Suppressor macrophage treated with lipopolysaccharide for 4 hours (primary cell): ENCODE measurements at places on chromosomes 13 and 19.

- peak; percentile 82 for DNase-seq
Measured at GRCh38 chr13:27826379-27827353, 34.4 kb downstream of the GSX1 start.

DNA sequence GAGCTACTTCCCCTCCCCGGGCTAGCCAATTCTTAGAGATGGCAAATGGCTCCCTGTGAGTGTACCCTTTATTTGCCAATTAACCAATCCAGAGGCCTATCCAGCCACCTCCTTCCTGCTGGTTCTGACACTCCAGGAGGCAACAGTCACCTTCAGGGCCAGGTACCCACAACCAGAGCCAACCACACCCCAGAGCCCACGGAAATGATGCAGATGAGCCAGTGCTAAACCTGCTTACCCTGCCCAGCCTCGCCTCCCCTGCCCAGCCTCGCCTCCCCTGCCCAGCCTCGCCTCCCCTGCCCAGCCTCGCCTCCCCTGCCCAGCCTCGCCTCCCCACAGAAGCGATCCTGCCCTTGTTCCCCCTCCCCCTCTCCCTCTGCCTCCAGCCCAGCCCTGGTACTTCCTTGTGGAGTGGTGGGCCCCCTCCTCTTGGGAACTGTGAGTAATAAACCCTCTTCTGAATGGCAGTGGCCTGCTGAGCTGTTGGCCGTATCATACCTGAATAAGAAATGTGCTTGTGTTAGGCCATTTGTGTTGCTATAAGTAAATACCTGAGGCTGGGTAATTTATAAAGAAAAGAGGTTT lies 173.8 kb upstream of the RNF113B start:
- no peak for DNase-seq

GRCh38 chr13:41660411-41660810 lies 203.1 kb downstream of the RGCC start:
- DNase-seq: no peak

DNA sequence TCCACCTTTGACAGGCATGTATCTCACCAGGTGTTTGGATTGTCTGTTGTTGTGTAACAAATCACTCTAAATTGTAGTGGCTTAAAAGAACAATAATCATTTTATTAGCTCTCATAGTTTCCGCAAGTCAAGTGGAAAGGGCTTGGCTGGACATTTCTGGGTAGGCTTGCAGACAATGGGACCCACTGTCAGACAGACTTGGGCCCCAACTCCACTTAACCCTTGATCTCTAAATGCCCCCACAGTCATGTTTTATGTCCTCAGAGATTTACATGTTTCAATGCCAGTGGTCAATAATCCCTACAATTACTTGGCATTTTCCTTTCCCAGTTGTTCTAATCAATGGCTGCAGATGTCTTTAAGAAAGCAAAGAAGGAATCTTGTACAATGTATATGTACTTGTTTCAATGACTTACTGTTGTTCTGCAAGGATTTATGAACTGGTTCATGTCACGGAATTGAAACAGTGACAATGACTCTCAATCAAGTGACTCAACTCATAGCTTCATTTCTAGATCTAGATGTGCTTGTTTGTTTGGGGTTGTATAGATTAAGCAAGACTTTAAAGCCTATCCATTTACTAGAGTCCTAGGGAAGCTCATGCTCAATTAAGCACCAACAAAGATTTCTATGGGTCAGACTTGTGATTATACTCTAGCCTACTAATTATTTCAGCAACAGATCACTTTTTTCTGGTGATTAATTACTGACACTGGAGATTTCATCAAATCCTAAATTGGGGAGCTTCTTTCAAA lies 510.1 kb upstream of the NBEA start:
- no peak for DNase-seq

DNA sequence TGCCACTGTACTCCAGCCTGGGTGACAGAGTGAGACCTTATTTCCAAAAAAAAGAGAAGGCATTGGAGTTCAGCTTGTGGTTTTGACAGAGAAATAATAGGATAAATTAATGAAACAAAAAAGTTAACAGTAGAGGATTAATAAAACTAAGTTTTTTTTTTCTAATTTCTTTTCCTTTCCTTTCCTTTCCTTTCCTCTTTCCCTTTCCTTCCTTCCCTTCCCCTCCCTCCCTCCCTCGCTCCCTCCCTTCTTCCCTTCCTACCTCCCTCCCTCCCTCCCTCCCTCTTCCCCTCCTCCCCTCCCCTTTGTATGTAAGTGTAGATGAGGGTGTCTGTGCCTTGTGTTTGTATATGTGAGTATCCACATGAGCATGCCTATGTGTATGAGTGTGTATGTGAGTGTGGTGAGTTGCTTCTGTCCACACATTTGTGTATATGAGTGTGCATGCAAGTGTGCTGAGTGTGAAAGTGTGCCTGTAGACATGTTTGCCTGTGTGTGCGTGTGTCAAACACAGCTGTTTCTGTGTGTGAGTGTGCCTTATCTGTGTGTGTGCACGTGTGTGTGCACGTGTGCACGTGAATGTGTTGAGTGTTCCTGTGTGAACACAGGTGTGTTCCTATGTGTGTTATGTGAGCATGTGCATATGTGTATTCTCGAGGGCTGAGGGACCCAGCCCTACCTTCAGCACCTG lies 12.5 kb upstream of the MZF1 start:
- DNase-seq: no peak

DNA sequence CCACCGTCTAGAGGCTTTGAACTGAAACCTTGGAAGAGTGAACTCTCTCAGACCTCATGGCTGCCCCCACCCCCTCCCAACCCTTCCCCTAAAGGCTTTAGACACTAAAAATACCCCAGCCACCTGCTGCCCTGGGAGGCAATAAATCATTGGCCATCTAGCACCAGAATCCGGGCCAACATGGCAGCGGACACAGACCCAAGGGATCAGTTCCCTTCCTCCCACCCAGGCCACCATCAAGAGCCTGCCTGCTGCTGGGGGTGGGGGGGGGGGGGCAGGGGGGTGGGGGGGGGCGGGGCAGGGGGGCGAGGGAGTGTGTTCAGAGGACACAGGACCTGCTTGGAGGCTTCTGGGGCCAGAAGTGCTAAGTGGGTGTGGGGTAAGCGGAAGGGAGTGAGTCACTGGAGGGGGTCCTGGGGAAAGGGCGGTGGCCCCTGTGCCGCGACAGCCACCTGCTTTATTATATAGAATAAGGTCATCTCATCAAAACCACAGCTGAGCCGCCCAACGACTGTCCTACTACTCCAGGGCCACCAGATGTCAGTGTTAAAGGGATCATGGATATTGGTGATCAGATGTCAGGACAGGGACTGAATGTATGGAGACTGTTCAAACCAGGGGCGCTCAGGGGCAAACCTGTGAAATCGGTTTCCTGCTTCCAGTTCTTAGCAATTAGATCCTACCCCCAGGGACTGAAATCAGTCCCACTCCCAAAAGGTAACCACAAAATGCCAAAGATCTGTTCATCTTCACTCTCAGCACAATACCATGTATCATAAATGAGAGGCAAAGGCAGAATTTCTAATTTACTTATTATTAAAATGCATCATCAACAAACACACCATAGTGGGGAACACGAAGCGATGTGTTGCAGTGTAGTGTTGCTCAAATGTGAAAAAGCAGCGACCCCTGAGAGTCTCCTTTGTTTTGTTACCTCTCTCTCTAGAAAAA lies 24.3 kb downstream of the ARL11 start:
- peak; percentile 53 for DNase-seq

DNA sequence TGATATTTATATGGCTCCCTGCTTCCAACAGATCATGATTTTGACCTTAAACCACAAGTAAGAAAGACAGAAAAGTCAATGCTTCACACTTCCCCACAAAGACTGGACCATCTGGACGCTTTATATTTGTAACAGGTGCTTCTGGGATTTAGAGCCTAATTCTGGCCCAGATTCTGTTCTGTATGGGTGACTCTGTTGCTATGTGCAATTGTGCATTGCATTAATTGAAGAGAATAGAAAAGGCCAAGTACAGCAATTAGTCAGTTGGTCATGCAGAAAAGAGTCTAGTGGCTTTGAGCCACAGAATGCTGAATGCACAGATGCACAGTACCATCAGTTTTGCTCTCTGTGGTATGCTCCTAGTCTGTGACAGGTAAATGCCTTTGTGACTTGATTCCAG lies 657.4 kb upstream of the ATXN8OS start:
- no peak for DNase-seq

DNA sequence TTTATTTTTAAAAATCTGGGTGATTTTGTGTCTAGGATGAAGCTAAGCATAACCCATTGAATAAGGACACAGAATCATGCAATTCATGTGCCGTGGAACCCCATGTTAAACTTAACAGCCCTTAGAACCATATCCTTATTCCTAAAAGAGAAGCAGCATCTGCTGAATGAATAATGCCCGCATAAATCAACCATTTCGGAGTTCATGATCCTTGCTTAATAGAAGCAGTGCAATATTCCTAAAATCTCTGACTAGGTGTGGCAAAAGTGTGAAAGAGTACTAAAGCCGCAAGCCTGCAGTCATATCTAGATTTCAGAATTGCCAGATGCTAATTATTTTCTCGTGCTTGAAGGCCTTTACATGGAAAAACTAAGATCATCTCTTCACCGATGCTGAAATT lies 33.6 kb upstream of the ARGLU1 start:
- DNase-seq: no peak

- no peak for DNase-seq
Measured at GRCh38 chr13:52651897-52652195, 790 bp upstream of the SUGT1 start.

- no peak for DNase-seq
Measured at GRCh38 chr13:105345131-105345530, 1190.3 kb downstream of the EFNB2 start.

DNA sequence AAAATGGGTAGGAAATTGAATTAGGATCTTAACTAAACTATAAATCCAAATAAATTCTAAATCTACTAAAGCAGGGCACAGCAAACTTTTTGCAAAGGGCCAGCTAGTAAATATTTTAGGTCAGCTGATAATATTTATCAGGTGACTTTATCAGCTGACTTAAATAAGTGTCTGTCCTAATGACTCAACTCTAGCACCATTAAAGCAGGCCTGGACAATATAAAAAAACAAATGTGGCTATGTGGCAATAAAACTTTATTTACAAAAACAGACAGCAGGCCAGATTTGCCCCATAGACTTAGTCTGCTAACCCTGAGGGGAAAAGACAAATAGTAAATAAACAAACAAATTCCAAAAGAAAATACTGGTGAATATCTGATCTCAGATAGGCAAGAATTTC lies 27.7 kb upstream of the DOCK9 start:
- DNase-seq: no peak

- DNase-seq: peak; percentile 76
Measured at GRCh38 chr19:10372690-10373089, 7.7 kb downstream of the TYK2 start.

GRCh38 chr13:33286128-33286527 lies 573 bp upstream of the STARD13 start:
- DNase-seq: no peak

- DNase-seq: no peak
Measured at GRCh38 chr13:66556306-66556705, 673.8 kb downstream of the PCDH9 start.

DNA sequence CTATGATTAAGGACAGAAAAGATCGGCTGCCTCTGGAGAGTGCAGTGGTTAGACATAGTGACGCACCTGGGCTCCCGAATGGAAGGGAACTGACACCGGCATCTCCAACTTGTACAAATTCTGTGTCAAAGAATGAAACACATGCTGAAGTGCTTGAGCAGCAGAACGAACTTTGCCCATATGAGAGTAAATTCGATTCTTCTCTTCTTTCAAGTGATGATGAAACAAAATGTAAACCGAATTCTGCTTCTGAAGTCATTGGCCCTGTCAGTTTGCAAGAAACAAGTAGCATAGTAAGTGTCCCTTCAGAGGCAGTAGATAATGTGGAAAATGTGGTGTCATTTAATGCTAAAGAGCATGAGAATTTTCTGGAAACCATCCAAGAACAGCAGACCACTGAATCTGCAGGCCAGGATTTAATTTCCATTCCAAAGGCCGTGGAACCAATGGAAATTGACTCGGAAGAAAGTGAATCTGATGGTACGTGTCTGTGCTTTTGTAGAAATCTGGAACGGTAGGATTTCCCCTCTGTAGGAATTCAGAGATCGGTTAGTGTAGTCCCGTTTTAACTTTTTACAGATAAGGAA lies 16.9 kb downstream of the ERCC5 start:
- no peak for DNase-seq

DNA sequence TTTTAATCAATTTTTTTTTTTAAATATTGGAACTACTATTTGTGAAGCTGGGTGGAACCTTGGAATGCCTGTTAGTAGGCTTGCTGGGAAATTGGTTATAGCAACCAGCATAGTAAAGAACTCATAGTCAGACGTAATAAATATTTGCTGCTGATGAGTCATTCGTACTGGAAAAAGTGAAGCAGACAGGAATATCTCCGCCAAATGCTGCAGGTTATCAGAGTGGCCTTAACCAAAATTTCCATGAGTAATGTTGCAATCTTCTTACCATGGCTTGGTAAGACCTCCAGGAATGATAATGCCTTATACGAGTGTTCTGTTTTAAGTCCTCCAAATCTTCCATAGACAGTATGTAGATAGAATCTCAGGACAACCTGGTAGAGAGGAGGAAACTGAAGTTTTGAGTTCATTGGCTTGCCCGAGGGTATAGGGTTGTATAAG lies 34.2 kb downstream of the MBNL2 start:
- DNase-seq: no peak

DNA sequence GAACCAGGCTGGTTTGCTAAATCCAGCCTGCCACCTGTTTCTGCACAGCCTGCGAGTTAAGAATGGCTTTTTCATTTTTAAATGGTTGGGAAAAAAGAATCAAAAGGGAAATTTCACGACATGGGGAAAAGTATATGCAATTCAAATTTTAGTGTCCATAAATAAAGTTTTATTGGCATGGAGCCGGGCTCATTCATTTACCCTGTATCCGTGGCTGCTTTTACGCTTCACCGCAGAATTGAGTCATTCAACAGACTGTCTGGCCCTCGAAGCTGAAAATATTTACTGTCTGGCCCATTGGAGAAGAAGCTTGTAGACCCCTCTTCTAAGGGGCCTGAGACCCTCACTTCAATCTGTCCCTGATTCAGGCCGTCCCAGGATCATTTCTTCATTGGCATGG lies 26.1 kb downstream of the IER2 start:
- DNase-seq: no peak

DNA sequence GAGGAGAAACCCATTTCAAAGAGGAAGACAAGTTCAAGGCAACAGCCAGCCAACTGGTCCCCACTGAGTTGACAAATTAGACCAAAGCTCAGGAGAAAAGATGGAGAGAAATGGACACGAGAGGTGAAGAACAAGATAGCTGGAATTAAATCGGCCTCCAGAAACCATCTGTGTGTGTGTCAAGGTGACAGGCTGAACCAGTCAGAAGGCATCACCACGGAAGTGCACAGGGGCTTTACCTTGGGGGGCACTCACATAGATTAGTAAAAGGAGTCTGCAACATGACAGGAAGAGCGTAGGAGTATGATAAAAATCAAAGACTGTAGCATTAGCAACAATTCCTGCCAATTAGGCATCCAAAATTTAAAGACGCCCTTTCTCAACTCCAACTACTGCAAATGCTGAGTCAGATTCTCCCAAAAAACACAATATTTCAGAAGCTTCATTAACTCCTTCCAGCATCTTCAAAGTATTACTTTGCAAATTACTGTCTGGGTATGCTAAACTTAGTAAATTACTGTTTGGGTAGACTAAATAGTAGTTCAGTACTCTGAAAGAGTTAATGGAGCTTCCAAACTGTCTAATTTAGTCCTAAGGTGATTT lies 66.2 kb downstream of the FOXO1 start:
- no peak for DNase-seq

- DNase-seq: no peak
Measured at GRCh38 chr13:28564030-28564429, 69.1 kb upstream of the FLT1 start.
